NCI-H2171 (cell line): ENCODE measurements at places on chromosomes 5 and 9.

GRCh38 chr5:141785135-141785534 is 93.1 kb downstream of the PCDH1 start:
- DNase-seq = no peak

GRCh38 chr5:127320032-127320965 is 29.7 kb downstream of the MEGF10 start:
- DNase-seq = no peak

DNA sequence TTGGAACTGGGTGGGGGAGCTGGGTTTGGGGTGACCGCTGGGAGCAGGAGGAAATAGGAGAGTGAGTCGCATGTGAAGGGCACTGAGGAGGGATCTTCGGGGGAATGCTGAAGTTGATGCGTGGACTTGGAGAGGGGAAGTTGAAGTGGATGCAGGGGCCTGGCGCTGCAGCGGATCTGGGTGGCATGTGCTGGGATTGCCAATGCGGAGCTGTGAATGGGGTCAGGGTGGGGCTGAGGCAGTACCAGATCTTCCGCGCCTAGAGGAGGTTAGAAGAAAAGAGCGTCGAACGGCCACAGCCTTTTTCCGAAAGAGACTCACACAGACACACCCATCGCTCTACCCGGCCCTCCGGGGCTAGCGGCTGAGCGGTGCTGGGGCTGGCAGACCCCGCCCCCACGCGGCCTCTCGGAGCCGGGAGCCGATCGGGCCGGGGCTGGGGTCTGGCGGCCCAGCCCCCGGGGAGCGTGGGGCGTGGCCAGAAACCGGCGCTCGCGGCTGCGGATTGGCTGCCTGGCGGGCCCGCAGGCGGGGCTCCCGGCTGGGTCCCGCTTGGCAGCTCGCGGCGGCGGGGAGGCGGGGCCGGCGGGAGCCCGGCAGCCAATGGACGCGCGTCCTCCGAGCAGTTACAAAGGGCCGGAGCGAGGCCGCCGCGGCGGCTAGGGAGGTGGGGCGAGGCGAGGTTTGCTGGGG is at the start of gene TGFBR1:
Gene TGFBR1 (plus strand): TSS at position 655 of the 693 bp plus-strand sequence. CDS start 93 bp downstream, outside the sequence.
- DNase-seq = peak; percentile 92

DNA sequence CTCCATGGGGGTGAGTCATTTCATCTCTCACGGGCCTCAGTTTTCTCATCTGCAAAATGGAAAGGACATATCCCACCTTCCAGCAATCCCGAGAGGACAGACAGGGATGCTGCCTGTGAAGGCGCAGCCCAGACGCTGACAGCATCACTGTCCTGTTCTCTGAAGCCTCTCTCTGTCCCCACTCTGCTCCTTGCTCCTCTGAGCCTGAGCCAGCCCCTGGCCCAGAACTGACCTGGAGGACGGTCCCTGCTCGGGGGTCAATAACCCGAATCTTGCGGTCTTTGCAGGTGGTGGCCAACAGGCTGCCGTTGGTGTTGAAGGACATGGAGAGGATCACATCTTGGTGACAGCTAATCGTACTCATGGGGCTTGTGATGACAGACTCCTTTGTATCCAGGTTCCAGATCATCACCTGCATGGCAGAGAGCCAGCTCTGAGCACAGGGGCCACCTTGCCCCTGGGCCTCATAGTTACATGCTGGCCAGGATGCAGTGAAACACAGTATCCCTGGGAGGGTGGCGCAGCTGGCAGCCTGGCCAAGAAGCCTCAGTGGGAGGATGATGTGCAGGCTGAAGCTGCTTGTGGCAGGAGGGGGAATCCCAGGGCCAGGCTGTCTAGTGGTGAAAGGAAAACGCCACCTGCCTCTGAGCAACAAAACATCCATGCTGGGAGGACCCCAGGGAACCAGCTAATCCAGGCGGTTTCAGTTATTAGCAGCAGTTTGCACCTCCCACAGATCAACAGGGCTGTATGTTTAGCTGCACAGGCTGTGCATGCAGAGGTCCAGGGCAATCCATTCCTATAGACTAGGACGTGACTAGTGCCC is 14.0 kb upstream of the TRIM14 start:
- peak; percentile 85 for DNase-seq

DNA sequence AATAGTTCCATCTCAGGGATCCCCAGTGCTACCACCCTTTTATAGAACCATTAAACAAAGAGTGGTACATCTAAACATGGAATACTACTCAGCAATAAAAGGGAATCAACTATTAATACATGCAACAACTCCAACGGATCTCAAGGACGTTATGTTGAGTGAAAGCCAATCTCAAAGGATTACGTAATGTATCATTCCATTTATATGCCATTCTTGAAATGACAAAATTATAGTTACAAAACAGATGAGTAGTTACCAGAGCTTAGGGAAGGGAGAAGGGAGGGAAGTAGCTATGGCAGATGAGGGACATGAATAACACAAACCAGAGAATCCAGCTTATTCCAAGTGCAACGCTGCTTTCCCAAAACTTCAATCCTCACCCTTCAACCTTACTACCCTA is 69.5 kb downstream of the ACTL7B start:
- no peak for DNase-seq

DNA sequence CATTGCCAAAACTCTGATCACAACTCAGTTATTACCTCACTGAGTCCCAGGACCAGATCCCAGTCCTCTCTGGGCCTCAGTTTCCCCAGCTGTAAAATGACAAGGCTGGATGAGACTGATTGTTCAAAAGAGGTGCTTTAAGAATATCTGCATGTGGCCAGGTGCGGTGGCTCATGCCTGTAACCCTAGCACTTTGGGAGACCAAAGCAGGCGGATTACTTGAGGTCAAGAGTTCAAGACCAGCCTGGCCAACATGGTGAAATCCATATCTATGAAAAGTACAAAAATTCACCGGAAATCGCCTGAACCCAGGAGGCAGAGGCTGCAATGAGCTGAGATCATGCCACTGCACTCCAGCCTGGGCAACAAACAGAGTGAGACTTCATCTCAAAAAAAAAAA is 8.3 kb downstream of the ATOX1 start:
- DNase-seq = no peak

GRCh38 chr5:132436936-132437335 is 53.6 kb downstream of the IRF1 start:
- no peak for DNase-seq

GRCh38 chr5:59501316-59501715 is 392.2 kb downstream of the PDE4D start:
- DNase-seq = no peak

GRCh38 chr9:31023847-31024246 is 1360.6 kb upstream of the ACO1 start:
- no peak for DNase-seq

- DNase-seq = peak; percentile 58
These were observed 828 bp upstream of the TRIO start for GRCh38 chr5:14142202-14142826.

DNA sequence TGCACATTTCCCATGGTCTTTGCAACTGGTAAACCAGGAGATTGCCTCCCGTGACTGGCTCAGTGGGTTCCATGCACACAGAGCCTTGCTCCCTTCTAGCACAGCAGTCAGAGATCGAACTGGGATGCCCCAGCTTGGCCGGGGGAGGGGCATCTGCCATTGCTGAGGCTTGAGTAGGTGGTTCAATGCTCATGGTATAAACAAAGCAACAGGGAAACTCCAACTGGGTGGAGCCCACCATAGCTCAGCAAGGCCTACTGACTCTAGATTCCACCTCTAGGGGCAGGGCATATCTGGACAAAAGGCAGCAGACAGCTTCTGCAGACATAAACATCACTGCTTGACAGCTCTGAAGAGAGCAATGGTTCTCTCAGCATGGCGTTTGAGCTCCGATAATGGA is 67.0 kb upstream of the PPP1R2B start:
- DNase-seq = no peak

DNA sequence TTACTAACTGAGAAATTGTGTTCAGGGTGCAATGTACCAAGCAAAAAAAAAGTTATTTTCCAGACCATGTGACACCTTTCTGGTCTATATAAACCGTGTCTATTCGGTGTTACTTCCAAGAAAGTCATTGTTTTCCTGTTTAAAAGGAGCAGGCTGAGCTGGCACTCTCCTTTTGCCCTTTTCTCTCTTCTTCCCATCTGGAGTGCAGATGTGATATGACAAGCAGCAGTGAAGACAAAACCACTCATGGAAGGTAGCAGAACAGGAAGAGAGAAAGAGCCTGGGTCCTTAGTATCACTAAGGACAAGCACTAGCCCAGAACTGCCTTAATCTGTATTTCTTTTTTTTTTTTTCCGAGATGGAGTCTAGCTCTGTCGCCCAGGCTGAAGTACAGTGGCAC is 25.6 kb downstream of the LYRM7 start:
- no peak for DNase-seq

DNA sequence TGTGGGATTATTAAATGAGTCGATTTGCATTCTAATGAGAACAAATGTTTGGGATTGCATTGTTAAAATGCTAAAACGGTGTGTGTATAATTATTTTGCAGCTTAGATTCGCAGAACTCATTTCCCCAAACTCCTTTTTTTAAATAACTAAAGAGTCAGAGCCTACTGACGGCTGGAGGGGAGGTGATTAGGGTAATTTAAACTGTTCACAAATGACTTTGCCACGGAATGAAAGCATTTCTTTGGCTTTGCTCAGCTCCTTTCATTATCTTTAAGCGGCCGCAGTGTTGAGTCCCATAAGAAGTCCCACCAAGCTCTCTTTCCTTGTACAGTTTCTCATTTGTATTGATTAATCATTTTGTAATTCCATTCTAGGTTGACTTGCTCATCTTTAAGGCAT is 1632.8 kb downstream of the MAT2B start:
- DNase-seq = no peak

GRCh38 chr5:17315710-17316221 is 98.3 kb downstream of the BASP1 start:
- peak; percentile 25 for DNase-seq

- DNase-seq = no peak
These were observed 10.9 kb downstream of the CCDC127 start for GRCh38 chr5:206927-207536.

DNA sequence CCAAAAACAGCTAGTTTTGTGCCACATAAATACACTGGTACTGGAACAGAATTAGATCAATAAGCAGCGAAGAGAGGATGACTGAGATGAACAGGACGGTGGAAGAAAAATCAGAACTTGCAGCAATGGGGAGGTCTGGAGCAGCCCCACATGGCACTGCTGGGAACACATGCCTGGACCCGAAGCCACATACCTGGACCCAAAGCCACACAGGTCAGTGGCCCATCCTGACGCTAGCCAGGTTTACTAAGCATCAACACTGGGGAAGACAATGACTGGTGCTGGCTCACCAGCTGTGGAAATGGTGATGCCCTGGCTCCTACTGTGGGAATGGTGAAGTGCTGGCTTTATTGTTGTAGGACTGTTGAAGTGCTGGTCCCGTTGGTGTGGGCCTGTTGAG is 139.7 kb upstream of the IRX4 start:
- no peak for DNase-seq

GRCh38 chr5:19855031-19855430 is 133.0 kb downstream of the CDH18 start:
- no peak for DNase-seq

- no peak for DNase-seq
These were observed 294.1 kb downstream of the ARHGAP26 start for GRCh38 chr5:143064218-143064641.

DNA sequence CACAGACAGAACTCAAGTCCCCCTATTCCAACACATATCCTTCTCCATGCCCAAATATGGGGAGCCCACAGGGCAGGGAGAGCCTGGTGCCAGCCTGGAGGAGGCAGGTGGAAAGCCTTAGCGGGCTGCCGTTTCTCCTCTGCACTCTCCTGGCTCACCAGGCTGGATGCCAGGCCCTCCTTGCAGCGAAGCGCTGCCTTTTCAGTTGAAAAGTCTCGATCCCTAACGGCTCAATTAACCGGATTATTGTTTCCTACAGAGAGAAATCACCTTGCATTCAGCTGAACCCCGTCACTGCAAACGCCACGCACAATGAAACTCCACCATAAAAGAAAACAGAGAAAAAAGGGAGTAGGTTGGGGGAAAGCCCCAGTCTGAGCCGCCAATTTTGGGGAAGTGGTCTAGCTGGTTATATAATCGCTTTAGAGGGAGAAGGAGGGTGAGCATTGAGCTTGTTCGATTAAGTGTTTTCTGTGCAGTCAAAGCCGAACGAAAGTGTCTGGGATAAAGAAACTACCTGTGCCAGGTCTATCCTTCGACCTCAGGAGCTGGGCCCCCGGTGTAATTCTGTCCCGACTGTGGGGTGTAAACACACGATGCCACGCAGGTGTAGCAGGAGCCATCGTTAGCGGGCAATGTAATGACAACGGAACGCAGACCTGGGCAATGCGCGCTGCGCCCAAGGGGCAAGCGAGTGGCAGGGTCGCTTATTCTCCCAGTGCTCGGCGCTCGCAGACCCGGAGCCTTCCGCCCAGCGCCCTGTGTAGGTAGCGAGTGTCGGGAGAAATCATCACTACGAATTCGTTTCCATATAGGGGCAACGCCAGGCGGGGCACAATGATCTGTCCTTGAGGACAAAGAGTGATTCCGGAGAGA is 3.8 kb downstream of the BARHL1 start:
- DNase-seq = no peak
